ENCODE measurements at places on chromosomes 2 and 18.

- no peak for DNase-seq
These were observed 227.7 kb downstream of the LRRTM4 start for GRCh38 chr2:77294474-77294873.

DNA sequence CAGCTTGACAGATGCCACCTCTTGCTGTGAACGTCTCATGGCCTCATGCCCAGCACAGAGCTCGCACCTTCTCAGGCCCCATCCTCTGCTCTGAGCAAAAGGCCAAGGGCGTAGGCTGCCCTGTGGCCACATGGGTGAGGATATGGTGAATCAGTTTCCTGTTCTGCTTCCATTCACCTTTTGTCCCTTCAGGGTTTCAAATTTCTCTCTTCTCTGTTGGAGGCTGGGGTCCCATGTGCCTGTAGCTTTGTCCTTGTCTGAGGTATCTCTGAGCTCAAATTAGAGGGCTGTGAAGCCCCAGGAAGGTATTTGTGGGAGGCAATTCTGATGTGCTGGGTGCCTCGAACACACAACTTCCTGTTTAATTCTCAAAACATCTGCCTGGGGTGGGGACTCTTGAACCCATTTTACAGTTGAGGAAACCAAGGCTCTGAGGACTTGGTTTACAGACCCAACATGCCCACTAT, 29.0 kb downstream of the ZAP70 start:
- no peak for DNase-seq

DNA sequence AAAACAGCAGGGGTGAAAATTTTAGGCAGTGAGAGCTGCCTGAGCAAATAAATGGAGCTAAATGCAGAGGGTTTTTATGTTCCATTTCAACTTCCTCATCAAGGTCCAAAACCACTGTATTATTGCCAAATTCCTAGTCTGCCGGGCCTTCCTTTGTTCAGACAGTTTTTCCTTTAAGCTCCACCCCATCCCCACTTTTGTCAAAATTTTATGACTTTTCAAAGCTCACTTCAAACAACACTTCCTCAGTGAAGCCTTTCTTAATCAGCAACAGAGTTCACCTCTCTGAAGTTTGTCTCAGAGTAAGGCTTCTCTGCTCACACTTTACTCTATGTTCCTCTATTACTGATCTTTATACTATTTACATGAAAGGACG, 81.3 kb downstream of the CERKL start:
- DNase-seq = no peak

- no peak for DNase-seq
These were observed 38.9 kb downstream of the RHBDD1 start for GRCh38 chr2:226874749-226875148.

- DNase-seq = no peak
These were observed 28.2 kb upstream of the SEMA4C start for GRCh38 chr2:96898135-96898505.

- DNase-seq = no peak
These were observed 44.2 kb upstream of the AQP4 start for GRCh38 chr18:26909599-26910290.

GRCh38 chr2:223524066-223524465, 78.1 kb downstream of the SCG2 start:
- DNase-seq = no peak

DNA sequence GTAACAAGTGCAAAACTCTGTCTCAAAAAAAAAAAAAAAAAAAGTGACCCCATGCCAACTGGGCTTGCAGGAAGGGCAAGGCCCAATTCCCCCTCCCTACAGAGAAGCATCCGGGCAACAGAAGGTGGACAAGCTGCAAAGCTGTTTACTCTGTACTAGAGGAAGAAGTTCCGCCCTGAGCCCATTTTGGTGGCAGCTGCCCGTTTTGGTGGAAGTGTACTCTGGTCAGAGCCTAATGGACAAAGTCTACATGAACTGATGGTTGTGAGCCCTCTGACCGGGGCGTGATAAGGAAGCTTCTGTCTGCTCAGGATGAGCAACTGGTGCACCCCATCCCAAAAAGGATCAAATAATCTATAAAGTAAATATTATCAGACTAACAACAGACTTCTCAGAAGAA, 65.0 kb downstream of the TRAPPC8 start:
- no peak for DNase-seq

GRCh38 chr2:136113209-136113971, 4.6 kb downstream of the CXCR4 start:
- DNase-seq = no peak

- DNase-seq = no peak
These were observed 43.8 kb upstream of the GORASP2 start for GRCh38 chr2:170885130-170885791.

- DNase-seq = no peak
These were observed 15.4 kb upstream of the LYPD6B start for GRCh38 chr2:149023091-149023490.

- no peak for DNase-seq
These were observed 105.8 kb upstream of the TWIST2 start for GRCh38 chr2:238742066-238742465.

- DNase-seq = no peak
These were observed 143.8 kb downstream of the FAM124B start for GRCh38 chr2:224258059-224258458.

DNA sequence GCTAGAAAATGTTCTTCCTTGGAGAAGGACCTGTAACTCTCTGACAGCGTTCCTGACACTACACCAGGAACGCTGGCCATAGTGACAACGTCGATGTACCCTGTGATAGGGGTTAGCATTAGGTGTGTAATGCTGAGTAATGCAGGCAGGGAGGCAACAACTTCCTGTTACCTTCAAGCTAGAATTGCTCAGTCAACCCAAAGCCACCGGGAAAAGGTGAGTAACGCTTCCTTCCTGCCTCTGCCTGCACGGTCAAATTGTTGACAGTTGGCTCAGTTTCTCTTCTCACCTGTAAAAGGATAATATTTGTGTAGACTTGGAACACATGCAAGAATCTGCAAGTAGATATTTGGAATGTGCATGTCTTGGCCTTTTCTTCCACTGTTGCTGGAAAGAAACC, 12.7 kb downstream of the FAM110C start:
- no peak for DNase-seq

DNA sequence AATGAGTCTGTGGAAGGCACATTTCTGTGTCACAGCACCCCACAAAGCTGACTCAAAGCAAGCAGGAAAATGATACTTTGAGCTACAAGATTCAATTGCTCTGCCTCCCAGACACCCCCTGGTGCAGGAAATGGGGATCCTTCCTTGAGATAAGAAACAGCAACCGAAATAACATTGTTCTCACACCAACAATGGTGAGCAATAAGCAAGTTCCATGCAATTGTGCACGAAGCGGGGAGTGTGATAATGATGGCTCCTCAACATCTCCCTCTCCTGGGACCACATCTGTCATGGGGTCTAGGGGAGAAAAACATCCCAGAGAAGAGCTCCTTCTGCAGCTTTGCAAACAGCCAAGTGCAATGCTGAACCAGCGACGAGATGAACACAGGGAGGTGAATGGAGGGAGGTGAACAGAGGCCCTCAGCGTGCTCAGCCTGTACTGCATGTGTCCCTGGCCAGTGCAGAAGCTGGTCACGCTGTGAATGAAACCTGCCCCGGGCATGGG, 67.7 kb downstream of the PDCL3 start:
- no peak for DNase-seq

DNA sequence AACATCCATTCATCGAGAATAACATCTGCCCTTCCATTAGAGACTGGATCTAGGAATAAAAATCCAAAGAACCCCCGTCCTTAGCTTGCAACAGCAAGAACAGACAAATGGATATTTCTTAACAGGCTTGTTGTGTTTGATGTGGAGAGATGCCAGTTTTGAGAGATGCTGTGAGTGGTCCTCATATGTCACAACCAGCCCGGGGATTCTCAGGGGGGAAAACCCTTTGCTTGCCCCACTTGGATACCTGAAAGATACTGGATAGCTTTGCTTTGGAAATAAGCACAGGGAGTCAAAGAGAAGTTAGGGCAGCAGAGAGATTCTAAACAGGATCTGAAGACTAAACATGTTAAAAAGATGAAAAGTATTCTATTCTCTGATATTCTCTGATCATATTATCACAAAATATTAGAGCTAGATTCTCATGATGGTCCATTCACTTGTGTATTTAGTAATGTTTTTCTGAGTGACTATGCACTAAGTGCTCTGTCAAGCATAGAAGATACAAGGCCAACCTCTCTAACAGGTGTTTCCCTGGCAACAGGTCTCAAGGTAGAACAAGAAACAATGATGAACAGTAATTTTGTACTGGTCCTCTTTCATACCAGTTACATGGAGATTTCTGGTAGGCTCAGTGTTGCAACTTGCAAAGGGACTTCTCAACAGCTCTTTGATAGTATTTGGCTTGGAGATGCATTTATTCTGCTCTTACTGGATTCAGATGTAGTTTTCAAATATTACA, 348.2 kb downstream of the MYCN start:
- DNase-seq = no peak

DNA sequence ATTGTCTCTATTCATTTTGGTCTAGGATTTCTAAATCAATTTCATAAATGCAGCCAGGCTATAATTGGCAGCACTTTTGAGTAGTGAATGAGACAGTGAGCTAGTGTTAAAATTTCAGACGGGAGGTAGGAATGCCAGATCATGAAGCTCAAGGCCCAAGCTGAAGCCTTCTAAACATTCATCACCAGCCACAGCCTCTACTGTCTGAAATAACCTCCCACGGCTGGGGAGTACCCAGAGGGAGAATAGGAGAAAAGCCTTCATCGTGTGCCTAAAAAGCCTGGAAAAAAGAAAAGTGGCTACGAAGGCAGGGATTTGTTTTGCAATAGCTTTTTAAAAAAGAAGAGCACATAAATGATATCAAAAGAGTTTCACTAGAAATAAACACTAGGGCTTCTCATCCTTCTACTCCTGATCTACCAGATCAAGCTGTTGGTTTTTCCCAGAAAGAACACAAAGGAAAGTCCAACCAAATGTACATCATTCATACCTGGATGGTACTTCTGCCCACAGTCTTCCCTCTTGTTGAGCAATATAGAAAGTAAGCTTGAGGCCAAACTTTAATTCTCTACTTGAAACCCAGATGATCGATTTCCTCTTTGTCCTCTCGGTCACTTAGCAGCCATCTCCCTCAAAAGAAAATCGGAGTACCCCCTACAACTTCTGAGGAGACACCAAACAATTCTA, 48.1 kb upstream of the SLC39A10 start:
- DNase-seq = no peak

GRCh38 chr2:7502336-7502735, 585.1 kb downstream of the RNF144A start:
- no peak for DNase-seq

GRCh38 chr2:159904127-159904958, 106.3 kb upstream of the CD302 start:
- no peak for DNase-seq

Data from NCI-H1694 treated with DMSO at 0.1 percent for 48 hours (cell line).